ENCODE measurements at places on chromosomes 1 and 21.

DNA sequence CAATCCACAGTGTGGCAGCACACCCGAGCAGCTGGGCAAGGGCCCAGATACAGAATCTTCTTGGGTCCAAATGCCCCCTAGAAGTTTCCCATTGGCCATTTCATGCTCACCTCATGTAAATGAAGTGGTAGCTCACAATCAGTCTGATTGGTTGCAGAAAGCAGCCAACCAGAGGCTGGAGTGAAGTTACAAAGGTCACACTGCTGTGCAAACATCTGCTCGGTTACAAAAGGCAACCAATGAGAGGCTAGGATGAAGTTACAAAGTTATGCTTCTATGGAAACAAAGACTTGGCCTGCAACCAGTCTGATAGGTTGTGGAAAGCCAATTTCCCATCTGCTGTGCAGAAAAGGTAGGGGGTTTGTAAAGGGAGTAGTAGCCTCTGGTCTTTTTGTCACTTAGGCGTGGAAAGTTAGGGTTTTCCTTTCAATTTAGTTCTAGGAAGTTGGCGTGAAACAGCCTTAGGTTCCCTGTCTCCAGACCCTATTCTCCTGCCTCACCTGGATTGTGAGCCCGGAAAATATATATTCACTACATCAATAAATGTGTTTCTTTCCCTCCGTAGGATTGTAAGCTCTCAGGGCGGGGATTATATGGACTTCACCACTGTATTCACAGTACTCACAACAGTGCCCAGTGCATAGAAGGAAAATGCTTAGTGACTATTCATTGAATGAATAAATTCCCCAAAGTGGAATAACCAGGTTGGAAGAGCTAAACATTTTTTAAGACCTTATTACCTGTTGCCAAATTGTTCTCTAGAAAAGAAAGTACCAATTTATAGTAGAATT lies 91.9 kb downstream of the URB2 start:
- no peak for DNase-seq

DNA sequence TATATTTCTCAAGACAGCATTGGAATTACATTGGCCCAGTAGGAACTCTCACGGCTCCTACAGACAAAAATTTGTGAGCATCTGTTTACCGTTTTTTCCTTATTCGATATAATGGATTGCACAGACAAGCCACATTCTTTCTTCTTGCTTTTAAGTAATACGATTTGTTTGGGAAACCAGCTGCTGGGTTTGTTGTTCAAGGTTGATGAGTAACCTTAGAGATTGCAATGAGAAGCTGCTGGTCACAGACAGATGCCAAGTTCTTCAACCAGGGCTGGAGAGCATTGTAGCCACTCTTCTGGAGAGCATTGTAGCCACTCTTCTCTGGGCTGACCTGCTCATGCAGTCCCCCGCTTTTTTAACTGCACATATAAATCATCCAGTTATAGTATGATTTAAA lies 1.4 kb upstream of the MIA3 start:
- no peak for DNase-seq

DNA sequence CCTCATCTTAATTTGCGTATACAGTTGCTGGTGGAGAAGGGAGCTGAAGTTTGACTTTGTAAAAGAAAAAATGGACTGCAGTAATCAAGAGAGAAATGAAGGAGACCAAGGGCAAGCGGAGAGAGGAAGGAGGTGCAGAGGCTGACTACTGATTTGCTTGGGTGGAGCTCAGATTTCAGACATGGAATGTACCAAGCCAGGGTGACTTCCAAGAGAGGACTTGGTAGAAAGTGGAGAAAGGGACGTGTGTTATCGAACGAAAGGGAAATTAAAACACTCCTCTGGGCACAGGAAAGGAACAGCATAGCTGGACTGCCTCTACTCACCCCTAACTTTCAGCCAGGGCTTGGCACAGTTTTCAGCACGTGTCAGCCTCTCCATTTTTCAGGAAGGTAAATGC lies 15.1 kb upstream of the HEATR1 start:
- no peak for DNase-seq

GRCh38 chr1:171389171-171389570 lies 75.2 kb downstream of the FMO4 start:
- no peak for DNase-seq

- DNase-seq: no peak
These were observed 18.7 kb upstream of the STUM start for GRCh38 chr1:226529891-226530290.

GRCh38 chr1:46188295-46189030 lies 9.8 kb downstream of the POMGNT1 start:
- no peak for DNase-seq

DNA sequence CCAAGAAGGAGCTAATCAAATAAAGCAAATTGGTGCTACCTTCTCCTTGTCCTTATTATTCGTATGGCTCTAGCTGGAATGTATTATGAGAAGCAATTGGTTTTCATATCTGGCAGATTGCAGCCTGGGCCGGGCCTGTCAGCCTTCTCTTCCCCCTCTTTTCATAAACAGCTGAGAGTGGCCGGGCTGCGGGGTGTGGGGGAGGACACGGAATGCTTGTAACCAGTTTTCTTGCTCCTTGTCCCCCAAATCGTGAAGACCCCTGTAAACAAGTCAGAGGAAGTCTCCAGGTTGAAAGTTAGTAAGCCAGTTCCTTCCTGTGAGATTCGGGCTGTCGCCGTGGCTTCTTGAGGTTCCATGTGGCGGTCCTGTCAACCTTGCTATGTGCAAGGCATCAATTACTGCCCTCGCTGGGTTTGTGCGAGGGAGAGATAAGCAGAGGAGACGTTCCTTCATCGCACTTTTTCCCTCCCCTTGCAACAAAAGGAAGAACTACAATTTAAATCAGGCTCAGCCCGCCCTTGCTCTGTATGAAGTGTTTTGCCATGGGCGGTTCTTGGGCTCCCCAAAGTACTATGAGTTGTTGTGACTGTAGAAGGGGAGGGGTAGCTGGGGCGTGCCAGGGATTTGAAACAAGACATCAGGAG lies 450.7 kb downstream of the CAMTA1 start:
- DNase-seq: no peak

GRCh38 chr21:41207401-41208375 lies 39.7 kb downstream of the BACE2 start:
- no peak for DNase-seq

DNA sequence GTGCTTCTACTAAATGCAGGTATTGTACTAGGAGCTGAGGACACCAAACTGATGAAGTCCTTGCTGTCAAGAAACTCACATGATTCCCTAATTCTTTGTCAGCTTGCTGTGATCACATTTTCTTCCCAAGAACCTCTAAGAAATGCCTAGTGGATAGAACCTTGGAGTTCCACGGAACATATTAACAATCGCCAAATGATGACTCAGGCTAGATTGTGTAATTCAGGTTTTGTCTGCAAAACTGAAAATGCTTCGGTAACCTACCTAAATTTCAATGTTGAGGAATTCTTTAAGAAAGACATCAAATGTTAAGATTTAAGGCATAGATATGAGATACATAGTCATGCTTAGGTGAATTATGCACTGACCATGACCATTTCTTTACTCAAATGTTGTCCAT lies 1.7 kb upstream of the GADD45A start:
- DNase-seq: no peak

DNA sequence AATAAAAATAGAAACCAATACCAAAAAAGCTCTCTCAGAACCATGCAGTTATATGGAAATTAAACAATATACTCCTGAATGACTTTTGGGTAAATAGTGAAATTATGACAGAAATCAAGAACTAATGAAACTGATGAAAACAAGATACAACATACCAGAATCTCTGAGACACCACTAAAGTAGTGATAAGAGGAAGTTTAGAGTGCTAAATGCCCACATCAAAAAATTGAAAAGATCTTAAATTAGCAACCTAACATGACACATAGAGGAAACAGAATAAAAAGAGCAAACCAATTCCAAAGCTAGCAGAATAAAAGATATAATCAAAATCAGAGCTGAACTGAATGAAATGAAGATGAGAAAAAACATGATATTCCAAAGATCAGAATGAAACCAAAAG lies 430.9 kb downstream of the LTN1 start:
- no peak for DNase-seq

GRCh38 chr1:23743287-23744152 lies at the start of gene ELOA:
ELOA (plus strand) TSS chr1:23743471; CDS start chr1:23743504, 33 bp downstream.
- DNase-seq: peak; percentile 55

DNA sequence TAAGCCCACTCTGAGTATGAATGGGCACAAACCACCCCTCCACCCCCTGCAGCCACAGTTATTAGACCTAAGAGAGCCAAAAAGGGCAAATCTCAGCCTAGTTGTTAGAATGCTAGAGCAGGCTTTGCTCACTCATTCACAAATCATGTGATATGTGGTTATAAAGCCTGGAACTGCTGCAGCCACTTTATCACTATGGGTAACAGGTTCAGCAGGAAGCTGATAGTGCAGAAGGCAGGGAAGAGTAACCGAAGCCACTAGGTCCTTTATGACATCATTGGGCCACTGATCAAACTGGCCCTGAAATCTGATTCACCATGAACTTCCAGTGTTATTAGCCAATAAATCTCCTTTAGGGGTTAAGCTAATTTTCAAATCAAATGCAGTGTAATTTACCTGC lies 134.7 kb downstream of the GRIK1 start:
- DNase-seq: no peak

DNA sequence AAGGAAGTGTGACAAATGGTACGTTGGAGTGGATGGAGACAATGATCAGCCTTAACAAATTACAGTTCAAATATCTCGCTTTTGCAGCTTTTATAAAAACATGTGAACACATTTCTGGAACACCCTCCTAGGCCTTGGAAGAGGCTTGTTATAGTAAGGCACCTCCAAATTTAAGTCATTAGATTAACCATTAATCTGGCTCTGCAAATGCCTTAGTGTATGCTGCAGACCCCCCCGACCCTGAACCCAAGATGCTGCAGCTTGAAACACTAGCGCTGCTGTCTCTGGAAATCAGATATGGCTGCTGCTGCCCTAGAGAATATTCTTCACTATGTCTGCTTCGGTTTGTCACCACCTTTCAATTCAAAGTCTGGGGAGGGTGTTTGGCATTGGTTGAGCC lies 196.4 kb downstream of the MIS18A start:
- no peak for DNase-seq

DNA sequence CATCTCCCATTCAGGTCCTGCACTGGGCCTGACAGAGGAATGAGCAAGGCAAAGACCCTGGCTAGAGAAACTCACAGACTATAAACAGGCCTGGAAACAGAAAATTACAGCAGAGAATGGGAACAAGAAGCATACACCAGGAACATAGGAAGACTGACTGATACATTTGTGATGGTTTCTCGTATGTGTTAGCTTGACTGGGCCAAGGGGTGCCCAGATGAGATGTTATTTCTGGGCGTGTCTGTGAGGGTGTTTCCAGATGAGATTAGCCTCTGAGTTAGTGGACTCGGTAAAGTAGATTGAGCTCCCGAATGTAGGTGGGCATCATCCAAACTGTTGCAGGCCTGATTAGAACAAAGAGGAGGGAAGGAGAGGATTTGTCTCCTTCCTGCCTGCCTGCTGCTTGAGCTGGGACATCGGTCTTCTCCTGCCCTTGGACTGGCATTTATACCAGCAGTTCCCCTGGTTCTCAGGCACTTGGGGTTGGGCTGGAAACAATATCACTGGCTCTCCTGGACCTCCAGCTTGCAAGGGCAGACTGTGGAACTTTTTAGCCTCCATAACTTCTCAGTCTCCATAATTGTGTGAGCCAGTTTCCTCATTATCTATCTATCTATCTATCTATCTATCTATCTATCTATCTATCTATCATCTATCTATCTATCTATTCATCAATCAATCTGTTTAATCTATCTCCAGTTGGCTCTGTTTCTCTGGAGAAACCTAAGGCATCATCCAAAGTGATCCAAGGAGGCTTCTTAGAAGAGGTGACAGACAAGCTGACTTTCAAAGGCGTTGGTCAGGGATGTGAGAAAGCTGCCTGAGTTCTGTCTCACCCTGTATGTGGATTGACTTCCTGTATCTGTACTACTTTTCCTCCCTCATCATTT lies 9.7 kb upstream of the FOXO6 start:
- DNase-seq: no peak

DNA sequence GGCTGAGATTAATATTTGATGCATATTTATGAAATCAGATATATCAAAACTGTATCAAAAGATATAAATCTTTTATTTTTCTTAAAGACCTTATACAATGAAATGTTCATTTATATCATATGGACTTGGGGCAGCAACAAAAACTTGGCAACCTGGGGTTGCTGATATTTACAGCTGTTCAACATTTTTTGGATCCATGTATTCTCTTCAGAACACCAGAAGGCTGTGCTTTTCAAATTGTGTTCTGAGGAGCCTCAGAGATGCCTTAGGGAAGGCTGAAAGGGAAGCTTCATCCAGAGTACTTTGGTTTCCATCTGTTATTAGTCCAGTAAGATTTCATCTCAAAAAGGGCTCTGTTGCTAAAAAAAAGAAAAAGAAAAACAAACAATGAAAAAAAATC lies 94.8 kb downstream of the DISC1 start:
- DNase-seq: no peak

GRCh38 chr1:198892065-198892464 lies 253.2 kb downstream of the PTPRC start:
- DNase-seq: no peak

GRCh38 chr1:26677306-26678115 lies 18.3 kb upstream of the ARID1A start:
- DNase-seq: peak; percentile 7

DNA sequence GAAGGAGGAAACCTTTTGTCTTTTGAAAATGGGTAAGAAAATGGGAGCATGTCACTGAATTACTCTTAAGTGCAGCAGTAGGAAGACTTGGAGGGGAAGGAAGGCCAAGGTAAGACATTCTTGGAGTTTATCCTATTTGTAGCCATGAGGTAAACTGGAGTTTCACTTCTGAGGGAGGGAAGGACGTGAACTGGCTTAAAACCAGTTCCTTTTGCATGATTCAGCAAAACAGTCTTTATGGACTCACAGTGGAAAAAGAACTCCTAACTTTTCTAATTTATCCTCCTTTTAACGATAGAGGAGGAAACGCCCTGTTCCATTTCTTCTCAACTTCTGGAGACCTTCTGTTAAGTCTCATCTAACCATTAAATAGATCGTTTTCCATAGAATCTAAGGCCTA lies 2.5 kb downstream of the PRDX6 start:
- no peak for DNase-seq

- DNase-seq: no peak
These were observed 864 bp upstream of the CCDC24 start for GRCh38 chr1:43990271-43991199.

GRCh38 chr21:45588086-45588825 lies 46.0 kb upstream of the SLC19A1 start:
- no peak for DNase-seq

- DNase-seq: no peak
These were observed 5.8 kb upstream of the NDUFV3 start for GRCh38 chr21:42887326-42887725.
